ENCODE measurements at places on chromosomes 3 and 15. TPM values are rescaled to one million over a fixed set of nuclear protein-coding genes. Genes with fewer than 3 reads are reported as not detected.

The TMIE gene
- not detected for total RNA-seq

The MEX3B gene
- total RNA-seq = 2.2 TPM

The NPAP1 gene
- total RNA-seq = not detected

The GALNT15 gene
- 68.5 TPM for total RNA-seq

The MESP1 gene
- total RNA-seq = 6.2 TPM

The MAP2K1 gene
- 59.7 TPM for total RNA-seq

The CDHR4 gene
- not detected for total RNA-seq

The HESX1 gene
- total RNA-seq = 1.3 TPM

The SLC35G2 gene
- 9.3 TPM for total RNA-seq

The CCDC33 gene
- total RNA-seq = not detected

The GPR156 gene
- total RNA-seq = 0.64 TPM

The SERINC4 gene
- total RNA-seq = 0.16 TPM
